ENCODE measurements at places on chromosomes 1 and 21.

DNA sequence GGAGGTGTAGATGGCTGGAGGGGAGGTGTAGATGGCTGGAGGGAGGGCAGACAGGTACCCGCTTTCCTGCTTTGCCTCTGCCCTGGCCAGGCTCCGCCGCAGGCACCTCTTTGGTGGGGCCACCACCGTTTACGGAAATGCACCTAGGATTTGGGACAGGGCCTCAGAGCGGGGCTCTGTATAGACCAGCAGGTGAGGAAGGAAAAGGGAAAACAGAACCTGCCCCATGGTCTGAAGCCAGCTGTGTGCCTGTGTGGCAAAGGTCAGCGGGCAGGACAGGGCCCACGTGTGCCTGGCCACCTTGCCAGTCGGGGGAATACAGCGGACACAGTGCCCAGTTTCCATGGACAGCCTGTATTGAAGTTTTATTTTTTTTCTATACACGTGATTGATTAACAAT is 12.1 kb upstream of the PTTG1IP start:
- no peak for DNase-seq

GRCh38 chr1:236345728-236346127 is 48.4 kb upstream of the EDARADD start:
- DNase-seq: peak; percentile 6

DNA sequence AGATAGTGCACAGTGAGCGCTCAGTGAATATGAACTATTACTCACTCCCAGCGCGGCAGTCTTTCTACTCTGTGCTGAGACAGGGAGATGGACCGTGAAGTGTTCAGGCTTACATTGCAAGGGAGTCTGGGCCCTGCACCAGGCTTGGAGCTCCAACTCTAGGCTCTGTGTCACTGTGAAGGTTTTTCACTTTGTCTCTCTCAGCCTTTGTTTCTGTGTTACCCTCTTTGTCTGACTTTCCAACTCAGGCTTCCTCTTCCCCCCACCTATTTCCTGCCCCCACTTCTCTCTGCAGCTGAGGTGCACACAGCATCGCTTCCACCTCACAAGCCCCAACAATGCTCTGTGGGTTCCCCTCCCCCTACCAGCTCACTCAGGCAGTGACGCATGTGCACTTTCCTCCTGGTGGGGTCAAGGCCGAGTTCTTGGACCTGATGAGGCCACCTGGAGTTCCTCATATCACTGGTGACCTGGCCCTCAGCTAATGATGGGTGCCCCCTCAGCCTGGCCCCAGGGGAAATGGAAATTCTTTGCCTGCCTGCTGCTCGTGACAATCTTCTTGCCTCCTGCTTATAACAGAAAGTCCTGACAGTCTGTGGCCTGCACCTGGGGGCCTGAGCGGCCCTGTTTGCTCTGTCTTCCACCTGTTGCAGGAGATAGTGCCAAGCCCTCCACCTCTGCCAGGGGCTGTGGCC is 1.1 kb upstream of the LCK start:
- peak; percentile 85 for DNase-seq

DNA sequence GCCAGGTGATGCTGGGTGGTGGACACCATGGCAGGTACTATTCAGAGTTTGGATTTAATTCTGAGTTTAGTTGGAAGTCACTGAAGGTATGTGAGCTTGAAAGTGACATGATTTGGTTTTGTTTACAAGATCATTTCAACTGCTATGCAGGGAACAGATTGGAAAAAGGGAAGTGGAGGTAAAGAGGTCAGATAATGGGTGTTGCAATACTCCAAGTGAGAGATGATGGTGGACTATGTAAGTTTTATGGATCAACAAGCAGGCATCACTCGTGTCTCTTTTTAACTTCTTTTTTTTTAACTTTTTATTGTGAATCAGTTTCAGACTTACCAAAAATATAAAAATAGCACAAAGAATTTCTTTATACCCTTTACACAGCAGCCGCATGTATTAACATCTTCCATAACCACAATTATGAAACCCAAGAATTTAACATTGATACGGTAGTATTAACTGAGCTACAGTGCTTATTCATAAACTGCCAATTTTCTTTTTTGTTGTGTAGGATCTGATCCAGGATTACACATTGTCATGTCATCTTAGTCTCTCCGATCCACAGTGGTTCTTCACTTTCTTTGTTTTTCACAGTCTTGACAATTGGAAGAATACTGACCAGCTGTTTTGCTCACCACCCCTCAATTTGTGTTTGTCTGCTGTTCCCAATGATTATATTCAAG is 24.9 kb upstream of the NHLH2 start:
- DNase-seq: no peak

DNA sequence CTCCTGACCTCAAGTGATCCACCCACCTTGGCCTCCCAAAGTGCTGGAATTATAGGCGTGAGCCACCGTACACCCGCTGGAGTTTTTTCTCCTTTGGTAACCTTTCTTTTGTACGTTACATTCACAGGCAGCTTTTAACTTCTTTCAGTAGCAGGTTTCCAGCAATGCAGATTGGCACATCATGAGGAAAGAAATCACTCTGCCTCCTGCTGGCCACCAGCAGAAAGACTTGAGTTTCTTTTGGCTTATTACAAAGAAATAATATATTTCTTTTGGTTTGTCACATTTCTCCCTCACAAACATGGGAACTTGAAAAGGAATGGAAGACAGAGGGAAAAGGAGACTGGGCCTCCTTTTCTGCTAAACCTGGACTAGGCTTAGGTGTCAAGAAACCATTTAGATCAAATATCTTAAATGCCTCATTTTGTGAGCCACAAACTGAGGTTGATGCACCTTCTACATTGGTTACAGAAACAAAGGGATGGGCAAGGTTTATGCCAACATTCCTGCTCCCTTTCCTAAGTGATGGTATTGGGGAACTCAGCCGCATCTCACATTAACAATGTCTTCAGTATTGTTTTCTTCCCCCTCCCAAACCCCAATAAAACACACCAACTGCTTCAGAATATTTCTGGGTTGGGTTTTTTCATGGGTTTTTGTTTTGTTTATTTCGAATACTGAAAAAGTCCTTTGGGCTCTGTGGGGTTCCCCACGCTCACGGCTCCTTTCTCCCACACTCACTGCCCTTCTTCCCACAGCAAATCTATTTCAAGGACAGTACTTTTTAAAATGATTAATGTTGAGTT is 7.7 kb downstream of the ENSA start:
- peak; percentile 65 for DNase-seq

DNA sequence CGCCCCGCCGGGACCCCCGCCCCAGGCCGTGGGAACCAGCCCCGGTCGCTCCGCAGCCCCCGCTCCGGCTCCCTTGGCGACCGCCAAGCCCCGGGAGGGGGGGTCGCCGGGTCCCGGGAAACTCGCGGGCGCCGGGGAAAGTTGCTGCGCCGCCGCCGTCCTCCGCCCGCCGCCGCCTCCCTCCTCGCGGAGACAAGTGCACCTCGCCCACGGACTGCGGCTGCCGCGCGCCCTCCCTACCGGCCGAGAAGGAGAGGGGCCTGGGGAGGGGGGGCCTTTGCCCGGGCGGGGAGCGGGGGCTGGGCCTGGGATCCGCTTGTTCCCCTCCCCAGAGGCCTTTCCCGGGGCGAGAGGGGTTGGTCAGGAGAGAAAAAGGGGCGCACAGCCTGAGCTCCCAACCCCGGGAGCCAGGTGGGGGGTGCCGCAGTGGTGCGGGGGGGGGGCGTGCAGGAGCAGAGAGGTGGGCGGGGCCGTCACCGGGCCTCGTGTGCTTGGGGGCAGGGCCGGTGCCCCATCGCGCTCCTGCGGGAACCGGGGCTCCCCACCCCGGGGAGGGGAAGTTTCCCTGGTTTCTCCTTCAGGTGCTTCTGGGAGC is 592 bp downstream of the AGRN start:
- no peak for DNase-seq

DNA sequence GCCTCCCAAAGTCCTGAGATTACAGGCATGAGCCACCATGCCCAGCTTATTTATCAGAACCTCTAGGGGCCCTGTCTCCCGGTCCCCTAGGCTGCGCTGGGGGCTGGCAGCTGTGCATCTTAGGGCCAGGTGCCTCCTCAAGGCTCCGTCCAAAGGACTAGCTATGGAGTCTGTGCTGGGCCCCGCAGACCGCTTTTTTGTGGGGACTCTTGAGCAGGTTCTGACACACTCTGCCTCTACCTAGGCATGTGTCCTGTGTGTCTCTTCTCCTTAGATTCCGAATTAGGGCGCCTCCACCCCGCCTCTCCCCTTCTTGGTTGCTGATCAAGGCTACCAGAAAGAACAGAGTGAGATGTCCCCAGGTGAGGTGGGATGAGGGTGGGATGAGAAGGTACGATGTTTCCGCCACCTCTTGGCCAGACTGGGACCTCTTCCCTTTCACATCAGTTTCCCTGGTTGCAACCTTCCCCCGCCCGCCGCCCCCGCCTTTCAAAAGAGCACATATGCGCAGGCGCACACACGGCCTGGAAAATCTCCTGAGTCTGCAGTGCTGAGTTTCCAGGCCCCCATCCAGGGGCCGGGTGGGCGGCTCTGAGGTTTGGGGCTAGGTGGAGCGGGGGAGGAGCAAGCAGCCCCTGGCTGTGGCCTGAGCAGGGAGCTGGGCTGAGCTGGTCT is 5.0 kb upstream of the PTPN7 start:
- DNase-seq: peak; percentile 86

- DNase-seq: no peak
Measured at GRCh38 chr21:17372200-17372599, 140.6 kb upstream of the CXADR start.

Data from stimulated activated CD4-positive, alpha-beta T cell treated with anti-CD3 and anti-CD28 coated beads, Interleukin-15, amount 100 ng/mL, for 24 hours (primary cell).